Neural crest cell (in vitro differentiated cells): ENCODE measurements at places on chromosomes 4 and X. TPM values are rescaled to one million over a fixed set of nuclear protein-coding genes. Genes with fewer than 3 reads are reported as not detected.

GRCh38 chr4:122005064-122005755, 53.4 kb upstream of the TRPC3 start:
- no peak for DNase-seq

DNA sequence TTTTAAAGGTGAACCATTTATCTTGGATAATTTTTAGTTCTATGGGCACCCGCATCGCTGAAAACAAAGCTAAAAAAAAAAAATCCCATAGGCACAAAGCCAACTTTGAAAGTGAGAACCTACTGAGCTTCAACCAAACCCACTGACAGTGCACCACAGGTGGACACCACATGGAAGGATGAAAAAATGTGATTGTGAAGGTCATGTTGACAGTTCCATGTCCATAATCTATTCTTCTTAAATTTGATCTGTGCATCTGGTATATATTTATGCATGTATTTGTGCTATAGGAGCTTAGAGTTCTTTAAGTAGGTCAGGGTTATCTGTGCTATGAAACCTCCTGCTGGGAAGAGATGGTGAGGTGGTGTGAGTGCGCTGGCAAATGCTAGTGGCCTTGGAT, 374.3 kb downstream of the SPRY1 start:
- DNase-seq: no peak

GRCh38 chr4:55347610-55348228, 1.7 kb downstream of the SRD5A3 start:
- DNase-seq: no peak

- DNase-seq: no peak
Measured at GRCh38 chr4:165872461-165873297, at the start of gene TLL1. TSS of gene TLL1 (plus strand) at chr4:165873237. CDS start at chr4:165873905, 668 bp downstream.

DNA sequence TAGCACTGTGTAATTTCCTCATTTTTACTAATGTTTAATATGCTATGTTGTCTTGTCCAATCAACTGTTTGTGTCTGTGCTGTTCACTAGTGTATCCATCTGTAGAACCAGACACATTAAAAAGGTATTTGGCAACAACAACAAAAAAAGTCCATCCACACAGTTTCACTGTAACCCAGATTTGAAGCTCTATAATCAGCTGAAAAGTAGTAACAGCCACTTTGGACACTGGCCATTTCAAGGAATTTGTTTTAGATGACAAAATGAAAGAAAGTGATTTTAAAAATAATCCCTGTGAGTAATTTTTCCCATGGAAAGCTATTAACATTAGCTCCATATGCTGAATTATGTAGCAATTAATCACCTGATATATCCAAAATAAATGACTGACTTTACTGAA, 2.2 kb upstream of the FBXL5 start:
- no peak for DNase-seq

The NAP1L5 gene
- 6.7 and 7.5 TPM in 2 replicates for total RNA-seq

DNA sequence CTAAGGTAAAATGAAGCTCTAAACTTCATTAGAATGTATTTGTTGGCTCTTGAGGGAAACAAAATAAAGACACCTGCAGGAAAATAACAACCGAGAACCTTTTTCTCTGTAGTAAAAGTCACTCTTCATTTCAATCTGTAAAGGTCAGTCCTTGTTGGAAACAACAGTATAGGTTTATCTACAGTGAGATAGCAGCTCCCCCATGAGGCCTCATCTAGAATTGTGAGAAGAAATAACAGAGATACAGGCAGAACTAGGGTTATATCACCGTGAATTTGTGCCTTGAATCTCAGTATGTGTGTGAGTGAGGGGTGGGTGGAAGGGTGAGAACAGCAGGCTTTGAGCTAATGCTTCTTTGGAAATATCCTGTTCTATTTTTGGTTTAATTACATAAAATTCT, 107.8 kb upstream of the FMR1 start:
- no peak for DNase-seq
